Left hindlimb (tissue), 1 donor: ENCODE measurements at places on chromosomes 1 and 21.

DNA sequence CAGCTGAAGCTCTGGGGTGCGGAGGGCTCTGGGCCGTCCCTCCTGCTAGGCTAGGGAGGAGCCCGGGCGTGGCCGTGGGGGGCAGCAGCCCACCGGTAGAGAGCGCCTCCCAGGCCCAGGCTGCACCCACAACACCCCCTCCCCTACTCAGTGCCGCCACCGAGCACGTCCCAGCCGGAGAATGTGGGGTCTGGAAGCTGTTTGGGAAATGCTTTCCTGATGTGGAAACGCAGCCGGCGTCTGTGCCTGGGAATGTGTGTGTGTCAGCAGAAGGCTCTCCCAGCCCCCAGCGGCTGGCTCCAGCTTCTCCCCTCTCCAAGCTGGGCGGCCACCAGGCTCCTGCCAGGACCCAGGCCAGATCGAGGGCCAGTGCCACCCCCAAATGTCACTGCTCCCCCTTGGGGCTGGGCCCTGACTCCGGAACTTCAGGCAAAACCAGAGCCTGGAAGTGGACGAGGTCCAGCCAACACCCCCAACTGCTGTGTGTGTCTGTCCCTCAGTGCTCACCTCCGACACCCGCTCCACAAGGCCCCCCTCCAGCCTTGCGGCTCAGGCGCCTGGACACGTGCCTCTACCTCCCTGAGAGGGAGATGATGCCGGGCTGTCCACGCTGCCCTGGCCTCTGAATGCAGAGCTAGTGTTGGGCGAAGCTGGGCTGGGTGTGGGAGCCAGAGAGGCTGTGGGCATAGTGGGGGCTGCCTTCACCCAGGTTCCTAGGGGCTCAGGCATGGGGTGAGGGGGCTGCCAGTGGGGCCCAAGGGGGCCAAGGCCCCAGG is 74.7 kb downstream of the MEGF6 start:
- no peak for DNase-seq

DNA sequence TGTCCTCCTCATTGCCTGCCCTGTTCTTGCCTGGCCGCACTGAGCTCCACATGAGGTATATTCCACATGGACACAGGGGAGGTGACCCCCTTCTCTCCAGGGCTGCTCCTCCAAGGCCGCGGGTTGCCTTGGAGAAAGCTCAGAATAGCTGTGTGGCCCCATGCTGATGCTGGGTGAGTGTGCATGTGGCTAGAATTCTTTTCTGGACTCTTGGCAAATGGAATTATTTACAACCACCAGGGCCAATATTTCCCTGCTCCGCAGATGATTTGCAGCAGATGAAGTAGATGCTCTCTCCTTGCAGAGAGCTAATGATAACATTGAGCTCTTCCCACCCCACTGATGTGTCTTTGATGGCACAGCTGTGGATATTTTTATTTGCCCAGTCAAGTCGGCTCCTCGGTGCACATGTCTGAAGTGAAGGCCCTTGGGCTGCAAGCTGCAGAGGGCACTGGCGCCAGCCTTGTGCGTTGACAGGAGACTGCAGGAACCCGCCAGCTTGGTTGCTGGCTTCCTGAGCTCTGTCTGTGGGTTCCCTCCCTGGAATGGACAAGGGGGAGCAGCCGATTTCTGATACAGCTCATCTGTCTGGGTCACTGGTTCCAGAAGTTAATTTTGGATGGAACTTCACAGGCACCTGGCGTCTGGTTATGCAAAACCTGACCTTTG is 404.7 kb upstream of the VAMP3 start:
- DNase-seq, result no peak

DNA sequence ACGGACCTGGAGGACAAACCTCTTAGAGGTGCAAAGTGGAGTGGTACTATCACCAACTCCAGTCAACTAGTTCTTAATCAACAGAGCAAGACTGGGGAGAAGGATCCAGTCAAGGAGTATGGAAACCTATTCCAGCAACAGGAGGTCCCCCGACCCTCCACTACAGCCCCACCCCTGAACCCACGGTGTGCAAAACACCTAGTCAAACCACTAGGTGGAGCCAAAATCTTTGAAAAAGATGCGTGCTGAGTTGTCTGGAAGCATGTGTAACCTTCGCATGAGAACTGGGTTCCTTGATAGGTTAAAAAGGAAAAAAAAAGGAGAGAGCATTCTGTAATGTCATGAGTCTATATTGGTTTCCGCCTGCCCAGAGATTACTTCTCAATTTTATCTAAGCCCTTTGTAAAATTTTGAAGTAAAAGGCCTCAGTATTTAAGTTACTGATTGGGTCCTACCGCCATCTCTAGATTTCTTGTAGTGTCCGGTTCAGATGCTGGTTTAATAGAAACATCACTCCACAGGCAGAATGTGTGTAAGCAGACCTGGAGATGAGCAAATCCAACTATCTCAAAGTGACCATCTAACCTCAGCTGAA is 81.9 kb upstream of the HAO2 start:
- DNase-seq, result no peak

GRCh38 chr1:188499690-188500089 is 1670.9 kb downstream of the PLA2G4A start:
- DNase-seq, result no peak

- DNase-seq, result peak; percentile 23
Measured at GRCh38 chr21:45544449-45545235, 2.4 kb upstream of the SLC19A1 start.

DNA sequence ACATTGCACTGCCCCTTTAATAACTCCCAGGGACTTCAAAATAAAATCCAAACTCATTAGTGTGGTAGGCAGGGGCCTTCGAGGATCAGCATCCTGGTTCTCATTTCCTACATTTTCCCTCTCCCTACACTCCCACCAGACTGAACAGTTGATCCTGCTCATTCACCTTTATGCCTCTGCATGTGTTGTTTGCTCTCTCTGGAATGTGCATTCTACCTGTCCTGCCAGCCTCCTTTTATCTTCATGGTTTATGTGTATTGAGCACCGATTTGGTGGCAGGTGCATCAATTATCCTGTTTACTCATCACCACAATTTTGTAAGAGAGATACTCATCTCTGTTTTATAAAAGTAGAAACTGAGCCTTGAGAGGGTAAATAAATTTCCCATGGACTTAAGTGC is 125.0 kb downstream of the ADSS2 start:
- no peak for DNase-seq

GRCh38 chr1:227192163-227192562 is 126.1 kb downstream of the CDC42BPA start:
- peak; percentile 45 for DNase-seq

GRCh38 chr1:29811727-29812407 is 575.5 kb downstream of the PTPRU start:
- no peak for DNase-seq

DNA sequence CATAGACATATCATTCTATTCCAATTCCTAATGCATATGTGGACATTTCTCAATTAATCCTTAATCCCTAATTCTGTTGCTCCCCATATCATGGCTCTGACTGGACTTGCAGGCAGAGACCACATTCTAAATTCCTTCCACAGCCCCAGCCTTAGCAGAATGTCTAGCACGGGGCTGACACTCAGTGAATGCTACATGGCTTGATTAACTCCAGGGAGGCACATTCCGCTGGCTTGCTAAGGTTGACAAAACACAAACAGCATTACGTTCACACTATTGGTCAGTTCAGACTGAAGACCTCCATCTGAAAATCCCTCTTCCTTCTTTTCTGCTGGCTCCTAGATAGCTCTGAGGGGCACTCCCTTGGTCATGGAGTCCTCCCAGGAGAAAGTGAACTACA is 119.4 kb downstream of the ASTN1 start:
- DNase-seq, result no peak

GRCh38 chr1:224846119-224846907 is 83.2 kb upstream of the DNAH14 start:
- DNase-seq, result no peak

DNA sequence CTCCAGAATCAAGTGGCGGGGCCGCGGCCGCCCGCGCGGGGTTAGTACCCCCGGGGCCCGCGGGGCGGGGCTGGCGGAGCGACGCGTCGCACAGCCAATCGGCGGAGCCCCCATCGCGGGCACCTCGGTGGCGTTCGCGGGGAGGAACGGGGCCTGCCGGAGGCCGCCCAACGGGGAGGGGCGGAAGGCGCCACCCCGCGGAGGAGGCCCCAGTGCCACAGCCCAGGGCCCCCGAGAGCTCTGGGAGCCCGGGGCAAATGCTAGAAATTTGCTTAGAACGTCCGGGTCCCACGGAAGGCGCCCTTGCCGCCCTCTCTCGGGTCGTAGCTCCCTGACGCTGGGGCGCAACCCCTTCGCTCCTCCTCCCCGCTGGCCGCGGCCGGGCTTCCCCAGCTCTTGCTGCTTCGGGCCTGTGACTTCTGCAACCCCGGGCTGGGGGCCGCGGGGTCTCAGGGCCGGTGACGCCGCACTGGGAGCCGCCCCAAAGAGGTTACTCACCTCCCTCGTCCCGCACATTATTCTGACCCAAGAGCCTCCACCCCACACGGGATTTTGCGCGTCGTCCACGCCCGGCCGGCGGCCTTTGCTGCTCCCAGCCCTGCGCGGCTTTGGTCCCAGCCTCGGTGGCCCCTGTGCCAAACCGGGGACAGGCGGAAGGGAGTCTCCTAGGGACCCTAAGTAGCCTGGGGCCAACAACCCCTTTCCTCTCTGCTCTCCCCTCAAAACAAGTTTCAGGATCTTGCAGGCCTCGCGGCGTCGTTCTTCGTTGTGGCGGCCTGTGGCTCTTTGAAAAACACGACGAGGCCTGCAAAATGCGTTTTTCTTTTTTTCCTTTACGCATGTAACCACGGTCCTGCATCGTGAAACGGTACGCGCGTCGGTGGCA is at the start of gene RUNX3:
Gene RUNX3 (minus strand): TSS at position 17 of the 886 bp plus-strand sequence. CDS start 408 bp downstream, outside the sequence.
- DNase-seq, result no peak

- no peak for DNase-seq
Measured at GRCh38 chr21:38897532-38898421, 92.0 kb downstream of the ETS2 start.

DNA sequence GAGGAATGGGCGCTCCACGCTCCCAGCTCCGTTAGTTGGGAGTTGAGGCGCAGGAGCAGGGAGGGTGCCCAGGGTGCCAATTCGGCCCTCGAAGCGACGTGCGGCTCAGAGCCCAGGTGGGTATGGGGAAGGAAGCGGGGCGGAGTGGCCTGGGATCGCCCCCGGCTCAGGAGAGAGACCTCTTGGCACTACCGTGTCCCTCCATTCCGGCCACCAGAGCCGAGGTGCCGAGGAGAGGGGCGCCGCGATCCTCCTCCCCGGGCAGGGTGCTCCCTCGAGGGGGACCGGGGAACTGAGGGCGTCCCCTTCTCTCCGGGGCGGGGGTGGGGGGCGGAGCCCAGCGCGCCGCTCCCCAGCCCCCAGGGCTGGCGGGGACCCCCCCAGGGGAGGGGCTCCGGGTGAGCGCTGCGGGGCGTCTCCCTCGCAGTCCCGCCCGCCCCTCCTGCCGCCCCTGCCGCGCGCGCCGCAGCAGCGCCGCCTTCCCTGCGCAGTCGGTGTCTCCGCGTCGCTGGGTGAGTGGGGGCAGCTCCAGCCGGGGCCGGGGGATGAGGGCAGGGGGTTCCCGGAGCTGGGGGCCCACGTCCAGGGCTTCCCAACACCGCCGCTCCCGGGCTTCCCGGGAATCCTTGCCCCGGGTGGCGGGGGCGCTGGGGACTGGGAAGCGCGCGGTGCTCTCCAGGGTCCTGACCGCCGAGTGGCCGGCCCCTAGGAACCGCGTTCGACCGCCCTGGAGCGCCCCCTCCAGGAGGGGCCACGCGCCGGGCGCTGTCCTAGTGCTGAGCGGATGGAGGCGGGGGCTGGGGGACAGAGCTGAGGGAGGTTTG is at the start of gene HPCA:
Gene HPCA (plus strand): TSS at position 488 of the 824 bp plus-strand sequence. CDS start 2,408 bp downstream, outside the sequence.
- DNase-seq, result peak; percentile 64
